ENCODE measurements at places on chromosomes 4 and X. TPM values are rescaled to one million over a fixed set of nuclear protein-coding genes. Genes with fewer than 3 reads are reported as not detected.

- no peak for DNase-seq
- H3K36me3 ChIP-seq = no peaks in the 10 kb centered on the region
- peaks cover 12% of the 10 kb centered on the region for H3K27me3 ChIP-seq
- no peak overlapping the region for H3K27ac ChIP-seq
- peaks cover 5% of the 10 kb centered on the region for H3K4me1 ChIP-seq
These were observed 45.7 kb upstream of the HMX1 start for GRCh38 chr4:8917321-8917811.

GRCh38 chr4:125420526-125420925, 105.8 kb downstream of the FAT4 start:
- H3K27ac ChIP-seq = no peak overlapping the region
- DNase-seq = no peak
- H3K27me3 ChIP-seq = no peaks in the 10 kb centered on the region
- H3K4me1 ChIP-seq = no peaks in the 10 kb centered on the region
- H3K4me3 ChIP-seq = no peak overlapping the region

DNA sequence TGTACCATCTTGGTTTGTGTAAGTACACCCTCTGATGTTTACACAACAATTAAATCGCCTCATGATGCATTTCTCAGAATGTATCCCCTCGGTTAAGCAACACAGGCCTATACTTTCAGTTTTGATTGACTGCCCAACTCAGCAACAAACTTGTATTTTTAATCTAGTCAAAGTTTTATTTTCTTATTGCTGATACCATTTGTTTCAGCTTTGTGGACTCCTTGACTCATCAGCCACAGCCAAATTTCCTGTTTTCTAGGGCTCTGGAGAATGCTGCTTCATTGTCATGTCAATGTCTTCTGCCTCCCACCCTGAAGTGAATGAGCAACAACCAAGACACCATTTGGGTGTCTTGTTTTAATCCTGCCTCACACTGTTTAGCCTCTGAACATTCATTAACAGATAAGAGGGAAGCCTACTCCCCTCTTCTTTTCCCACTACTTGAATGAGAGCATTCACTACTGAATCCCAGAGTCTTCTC, 14.0 kb downstream of the BBS12 start:
- DNase-seq = no peak
- H3K36me3 ChIP-seq = peaks cover 3% of the 10 kb centered on the region
- no peaks in the 10 kb centered on the region for H3K4me1 ChIP-seq
- peaks cover 23% of the 10 kb centered on the region for H3K27me3 ChIP-seq

The MTTP gene
- total RNA-seq = not detected

The C4orf50 gene
- total RNA-seq = 2.3 TPM
